ENCODE measurements at places on chromosomes 5 and 9. TPM values are rescaled to one million over a fixed set of nuclear protein-coding genes. Genes with fewer than 3 reads are reported as not detected.
A peak's percentile ranks its signal among the peaks of the same experiment; 100 is the strongest.

DNA sequence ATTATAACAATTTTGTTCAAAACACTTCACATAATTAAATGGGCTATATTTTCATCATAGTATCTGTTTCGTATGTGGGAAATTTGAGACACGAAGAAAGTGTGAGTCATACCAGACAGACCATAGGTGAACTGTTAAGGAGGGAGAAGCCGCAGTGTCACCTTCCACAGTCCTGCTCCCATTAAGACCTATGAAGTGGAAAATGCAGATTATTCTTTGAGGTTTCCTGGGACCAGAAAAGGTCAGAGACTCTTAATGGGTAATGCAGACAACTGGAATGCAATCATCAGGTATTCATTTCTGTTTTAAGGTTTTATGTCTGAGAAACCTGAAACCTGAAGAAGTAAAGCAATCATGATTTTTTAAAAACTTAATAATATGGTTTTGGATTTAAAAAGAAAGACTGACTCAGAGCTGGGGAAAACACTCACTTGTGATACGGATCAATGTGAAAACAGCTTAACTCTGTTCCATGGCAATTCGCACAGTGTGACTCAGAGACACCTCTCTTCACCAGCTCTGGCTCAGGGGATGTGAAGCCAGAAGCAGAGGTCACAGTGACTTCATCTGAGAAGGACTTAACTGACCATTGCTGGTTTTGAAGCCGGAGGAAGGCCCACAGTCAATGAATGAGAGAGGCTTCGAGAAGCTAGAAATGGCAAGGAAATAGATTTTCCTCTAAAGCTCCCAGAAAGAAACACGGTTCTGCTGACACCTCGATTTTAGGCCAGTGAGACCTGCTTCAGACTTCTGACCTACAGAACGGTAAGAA is 17.2 kb upstream of the GCNT1 start:
- no peak for DNase-seq

DNA sequence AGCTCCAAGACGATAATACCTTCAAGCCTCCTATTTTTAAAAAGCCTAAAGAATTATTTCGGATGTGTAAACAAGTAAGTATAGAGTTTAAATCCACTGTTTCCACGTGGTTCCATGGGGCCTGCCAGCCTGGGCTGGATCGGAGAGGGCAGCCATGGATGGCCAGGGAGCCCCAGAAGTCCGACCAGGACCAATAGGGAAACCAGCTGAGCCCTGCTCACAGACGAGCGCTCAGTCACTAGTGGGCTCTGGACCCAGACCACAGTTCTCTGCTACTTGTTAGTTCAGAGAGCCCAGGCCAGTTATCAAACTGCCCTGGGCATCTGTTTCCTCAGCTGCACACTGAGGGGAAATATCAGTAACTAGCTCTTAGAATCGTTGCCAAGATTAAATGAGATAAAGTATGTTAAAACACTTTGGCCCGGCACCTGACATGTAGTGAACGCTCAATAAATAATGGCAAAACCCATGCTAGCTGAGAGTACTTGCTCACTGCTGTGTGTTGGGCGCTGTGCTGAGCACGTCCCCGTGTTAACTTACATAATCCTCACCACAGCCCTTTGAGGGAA is 124.8 kb downstream of the RGS3 start:
- no peak for DNase-seq

GLRA1 gene
- not detected for polyA plus RNA-seq

DNA sequence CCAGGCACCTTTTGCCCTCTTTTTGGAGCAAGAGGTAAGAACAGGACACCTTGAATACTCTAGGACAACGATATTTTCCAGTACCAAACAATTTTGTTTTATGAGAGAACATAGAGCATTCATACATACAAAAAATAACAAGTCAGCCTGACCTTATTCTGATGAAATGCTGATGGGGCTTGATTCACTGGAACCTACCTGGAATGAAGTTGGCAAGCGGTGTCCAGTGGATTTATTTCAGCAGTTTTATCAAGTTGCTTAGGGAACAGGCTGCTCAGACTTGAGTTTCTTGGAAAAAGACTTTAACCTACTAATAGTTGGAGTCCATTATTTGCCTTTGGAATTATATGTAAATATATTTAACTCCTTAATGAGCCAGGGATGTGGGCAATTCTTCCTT is 322.0 kb downstream of the ARRDC3 start:
- no peak for DNase-seq

VCAN gene
- polyA plus RNA-seq: 2.1 TPM

IL9 gene
- polyA plus RNA-seq: not detected

DNA sequence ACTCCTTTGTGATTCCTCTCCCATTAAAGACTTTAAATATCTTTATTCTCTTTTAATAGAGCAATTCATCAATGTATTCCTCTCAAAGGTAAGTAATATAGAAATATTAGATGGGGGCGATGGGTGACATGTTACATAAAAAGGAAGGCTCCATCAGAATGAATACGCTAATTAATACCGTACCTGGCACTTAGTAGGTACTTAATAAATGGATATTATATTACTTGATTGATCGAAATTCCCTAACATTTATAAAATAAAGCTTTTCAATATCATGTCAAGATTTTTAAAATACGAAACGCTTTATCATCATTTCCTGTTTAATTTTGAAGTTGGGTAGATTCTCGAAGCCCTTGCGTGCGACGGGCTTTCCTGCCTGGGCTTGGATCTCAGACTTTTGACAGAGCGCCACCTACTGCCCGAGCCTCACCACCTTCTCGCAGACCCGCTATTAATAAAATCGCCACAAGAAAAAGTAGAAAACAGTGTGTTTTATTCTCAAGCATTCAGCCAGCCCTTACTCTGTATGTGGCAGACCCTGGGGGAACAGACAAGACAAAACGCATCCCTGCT is 99.4 kb downstream of the C5orf15 start:
- peak; percentile 78 for DNase-seq

FANCG gene
- 13.5 TPM for polyA plus RNA-seq

PCDHGA5 gene
- polyA plus RNA-seq: not detected

DNA sequence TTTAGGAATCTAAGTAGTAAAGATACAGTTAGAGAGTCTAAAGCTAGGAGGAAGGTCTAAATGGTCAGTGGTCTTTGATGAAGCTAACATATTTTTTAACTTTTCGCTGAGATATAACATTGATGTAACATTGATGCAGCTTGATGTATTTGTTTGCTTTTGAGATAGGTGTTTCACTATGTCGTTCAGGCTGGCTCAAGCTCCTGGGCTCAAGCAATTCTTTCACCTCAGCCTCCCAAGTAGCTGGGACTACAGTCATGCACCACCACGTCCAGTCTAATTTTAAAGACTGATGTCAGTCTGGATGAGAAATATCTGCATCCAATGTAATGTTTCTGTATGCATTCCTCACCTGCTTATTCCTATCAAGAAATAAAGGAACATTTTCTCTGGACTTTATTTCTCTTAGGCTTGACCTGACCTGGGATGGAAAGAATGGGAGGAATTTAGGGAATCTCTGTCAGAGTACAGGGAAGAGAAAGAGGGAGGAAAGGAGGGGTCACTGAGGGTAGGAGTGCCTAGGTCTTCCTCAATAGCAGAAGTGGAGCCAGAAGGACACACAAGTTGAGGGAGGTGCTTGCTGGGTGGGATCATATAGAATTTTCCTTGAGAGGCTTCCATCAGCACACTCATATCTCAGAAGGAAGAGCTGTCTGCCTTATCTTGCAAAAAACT is 101.5 kb upstream of the GPBP1 start:
- DNase-seq: no peak

GRCh38 chr9:121463026-121463807 is 36.4 kb downstream of the GGTA1 start:
- DNase-seq: peak; percentile 47

AGXT2 gene
- 215 TPM for polyA plus RNA-seq

ZNF658 gene
- 3.1 TPM for polyA plus RNA-seq

- no peak for DNase-seq
These were observed 803.7 kb downstream of the TLE4 start for GRCh38 chr9:80375477-80375876.

- DNase-seq: no peak
These were observed 2035.5 kb upstream of the ACO1 start for GRCh38 chr9:30348904-30349303.

GRCh38 chr5:66582499-66583165 is 13.6 kb upstream of the MAST4 start:
- DNase-seq: no peak

GRCh38 chr9:136532799-136533774 is 12.8 kb downstream of the NOTCH1 start:
- no peak for DNase-seq

DNA sequence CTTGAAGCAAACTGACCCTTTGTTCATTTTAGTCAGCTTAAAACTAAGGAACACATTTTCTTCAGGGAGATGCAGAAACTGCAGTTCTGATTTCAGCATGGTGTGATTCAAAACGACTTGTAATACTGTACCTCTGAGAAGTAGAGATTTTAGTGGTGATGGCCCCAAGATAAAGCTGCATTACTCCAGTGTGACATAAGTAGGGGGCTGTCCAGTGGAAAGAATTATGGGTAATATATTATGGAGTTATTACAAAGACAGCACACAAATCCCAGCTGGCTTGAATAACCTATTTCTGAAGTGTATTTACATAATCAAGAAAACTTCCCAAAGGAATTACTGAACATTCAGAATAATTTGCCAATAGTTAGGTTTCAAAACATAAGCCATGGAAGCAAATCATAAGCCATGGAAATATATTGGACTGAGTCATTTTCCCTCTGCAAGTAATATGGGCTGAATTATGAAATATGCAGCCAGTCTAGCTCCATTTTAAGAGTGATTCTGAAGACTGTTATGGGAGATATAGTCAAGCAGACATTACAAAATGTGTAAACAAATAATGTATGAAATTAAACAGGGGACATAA is 133.7 kb upstream of the FBXL17 start:
- no peak for DNase-seq

- DNase-seq: no peak
These were observed 59.5 kb downstream of the EBF1 start for GRCh38 chr5:159040181-159040580.

- DNase-seq: no peak
These were observed 11.8 kb upstream of the APBA1 start for GRCh38 chr9:69683927-69684326.

All from kidney (tissue), 22 donors.